ENCODE measurements at places on chromosomes 3 and 15.

- no peak for DNase-seq
Observed at GRCh38 chr3:108406063-108406660, 104.2 kb downstream of the MYH15 start.

GRCh38 chr15:92930054-92930621, 30.0 kb downstream of the CHD2 start:
- DNase-seq, result no peak

GRCh38 chr3:114994554-114995341, 152.3 kb downstream of the ZBTB20 start:
- DNase-seq, result no peak

- no peak for DNase-seq
Observed at GRCh38 chr3:131688370-131688769, 185.6 kb upstream of the MRPL3 start.

DNA sequence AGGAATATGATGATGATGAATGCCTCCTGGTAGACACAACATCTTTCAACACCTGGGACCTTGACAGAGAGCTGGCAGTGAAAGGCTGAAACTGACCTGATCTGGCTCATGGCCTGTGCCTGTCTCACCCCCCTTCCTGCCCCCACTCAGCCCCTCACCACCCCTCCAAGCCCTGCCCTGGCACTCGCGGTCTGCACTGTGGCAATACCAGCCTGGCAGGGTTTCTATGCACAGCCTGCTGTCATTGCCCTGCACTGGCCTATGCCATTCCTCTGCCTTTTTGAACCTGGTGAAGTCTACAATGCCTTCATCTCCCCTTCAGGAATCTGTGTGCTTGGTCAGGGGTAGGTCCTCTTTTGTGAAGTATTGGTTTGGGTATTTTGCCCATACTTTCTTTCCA, 56.5 kb downstream of the ACAD9 start:
- DNase-seq, result no peak

DNA sequence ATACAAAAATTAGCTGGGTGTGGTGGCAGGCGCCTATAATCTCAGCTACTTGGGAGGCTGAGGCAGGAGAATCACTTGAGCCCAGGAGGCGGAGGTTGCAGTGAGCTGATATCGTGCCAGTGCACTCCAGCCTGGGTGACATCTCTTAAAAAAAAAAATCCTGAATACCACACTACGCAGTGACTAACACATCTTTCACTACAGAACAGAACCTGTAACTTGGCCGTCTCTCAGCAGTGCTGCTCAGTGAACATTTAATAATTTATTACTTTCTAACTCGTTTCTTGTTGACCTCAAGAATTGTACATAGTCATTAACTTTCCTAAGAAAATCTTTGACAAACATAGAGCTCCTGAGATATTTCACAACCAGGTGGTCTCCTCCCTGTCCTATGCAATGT, 3.8 kb downstream of the GREM1 start:
- DNase-seq, result no peak

DNA sequence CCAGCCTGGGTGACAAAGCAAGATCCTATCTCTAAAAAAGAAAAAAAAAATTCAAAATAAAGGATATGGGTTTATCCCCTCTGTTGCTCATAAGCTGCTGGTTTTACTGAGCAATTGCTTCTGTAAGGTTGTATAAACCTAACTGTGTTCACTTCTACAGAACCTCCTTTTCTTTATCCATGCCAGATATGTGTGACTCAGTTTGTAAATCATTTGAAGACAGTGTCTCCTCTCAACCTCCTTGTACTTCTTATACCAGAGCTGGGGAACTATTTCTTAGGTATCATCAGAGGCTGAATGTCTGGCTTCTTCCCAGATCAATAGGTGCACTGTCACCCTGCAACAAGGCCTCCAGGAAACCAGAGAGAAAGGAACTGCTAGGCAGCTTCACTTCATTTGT, 273.8 kb downstream of the CD47 start:
- DNase-seq, result no peak

GRCh38 chr15:43550527-43551363, 33.3 kb downstream of the MAP1A start:
- DNase-seq, result no peak

DNA sequence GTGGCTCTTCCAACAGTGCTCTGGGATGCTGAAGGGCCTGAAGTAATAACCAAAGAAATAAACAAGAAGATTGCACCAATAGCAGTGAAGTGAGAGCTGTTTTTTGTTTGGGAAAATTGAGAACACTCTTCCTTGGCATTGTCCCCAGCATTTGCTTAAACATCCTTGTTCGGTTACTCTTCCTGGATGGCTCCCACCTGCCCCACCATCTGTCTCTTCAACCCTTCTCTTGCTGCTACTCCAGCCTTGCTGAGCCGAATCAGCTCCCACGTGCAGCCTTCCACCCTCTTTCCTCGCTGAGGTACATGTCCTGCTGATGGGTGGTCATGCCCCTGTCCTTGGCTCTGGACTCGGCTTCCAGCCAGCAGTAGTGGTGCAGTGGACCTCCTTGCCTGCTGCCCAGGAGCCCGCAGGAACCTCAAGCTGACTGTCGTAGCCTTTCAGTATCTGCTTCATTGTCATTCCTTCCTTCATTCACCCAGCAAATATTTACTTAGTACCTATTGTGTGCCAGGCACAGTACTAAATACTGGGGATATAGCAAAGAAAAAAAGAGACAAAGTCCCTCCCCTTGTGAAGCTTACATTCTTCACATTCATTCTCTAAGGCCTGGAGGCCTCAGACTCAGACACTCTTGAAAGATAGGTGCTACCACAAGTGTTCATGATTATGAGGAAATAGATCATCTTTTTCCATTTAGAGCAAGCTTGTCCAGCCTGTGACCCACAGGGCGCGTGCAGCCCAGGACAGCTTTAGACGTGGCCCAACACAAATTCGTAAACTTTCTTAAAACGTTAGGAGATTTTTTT, 17.1 kb upstream of the VILL start:
- DNase-seq, result no peak

- no peak for DNase-seq
Observed at GRCh38 chr3:17979252-17979651, 236.8 kb upstream of the TBC1D5 start.

DNA sequence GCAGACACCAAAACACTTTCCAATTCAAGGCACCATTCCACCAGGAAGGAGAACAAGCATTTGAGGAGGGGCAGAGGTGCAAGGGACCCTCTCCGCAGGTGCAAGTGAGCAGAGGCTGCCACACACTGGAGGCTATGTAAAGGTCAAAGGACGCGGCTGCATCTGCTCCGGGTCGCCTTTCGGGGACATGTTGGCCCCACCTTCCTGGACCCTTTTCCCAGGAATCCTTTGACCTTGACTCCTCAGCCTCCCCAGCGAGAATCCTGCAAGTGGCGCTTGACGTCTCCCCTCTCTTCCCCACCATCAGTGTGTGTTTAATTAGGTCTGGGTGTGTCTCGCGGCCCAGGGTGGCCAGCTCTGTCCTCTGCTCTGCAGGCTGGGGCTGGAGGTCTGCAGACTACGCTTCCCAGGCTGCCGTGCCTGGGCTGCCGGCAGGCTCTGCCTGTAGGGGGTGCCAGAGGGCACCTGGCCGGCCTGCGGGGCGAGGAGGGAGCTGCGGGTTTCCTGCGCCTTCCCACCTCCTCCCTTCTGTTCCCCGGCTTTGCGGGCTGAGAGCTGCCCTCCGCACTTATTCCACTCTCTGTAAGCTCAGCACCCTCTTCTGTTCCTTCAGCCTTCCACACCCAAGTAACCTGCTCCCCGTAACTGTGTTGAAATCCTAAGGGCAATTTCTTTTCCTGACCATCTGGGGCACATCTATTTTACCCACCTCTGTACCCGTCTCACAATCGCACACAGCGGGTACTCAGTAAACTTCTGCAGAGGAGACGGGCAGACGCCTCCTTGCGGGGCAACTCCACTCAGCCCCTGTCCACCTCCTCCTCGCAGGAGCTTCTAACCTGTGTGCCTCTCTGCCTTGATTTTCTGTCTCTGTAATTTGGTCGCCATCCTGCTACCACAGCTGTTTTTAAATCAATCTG, 129.8 kb downstream of the NSMCE3 start:
- no peak for DNase-seq

- no peak for DNase-seq
Observed at GRCh38 chr3:141878326-141878725, 1.9 kb downstream of the ATP1B3 start.

DNA sequence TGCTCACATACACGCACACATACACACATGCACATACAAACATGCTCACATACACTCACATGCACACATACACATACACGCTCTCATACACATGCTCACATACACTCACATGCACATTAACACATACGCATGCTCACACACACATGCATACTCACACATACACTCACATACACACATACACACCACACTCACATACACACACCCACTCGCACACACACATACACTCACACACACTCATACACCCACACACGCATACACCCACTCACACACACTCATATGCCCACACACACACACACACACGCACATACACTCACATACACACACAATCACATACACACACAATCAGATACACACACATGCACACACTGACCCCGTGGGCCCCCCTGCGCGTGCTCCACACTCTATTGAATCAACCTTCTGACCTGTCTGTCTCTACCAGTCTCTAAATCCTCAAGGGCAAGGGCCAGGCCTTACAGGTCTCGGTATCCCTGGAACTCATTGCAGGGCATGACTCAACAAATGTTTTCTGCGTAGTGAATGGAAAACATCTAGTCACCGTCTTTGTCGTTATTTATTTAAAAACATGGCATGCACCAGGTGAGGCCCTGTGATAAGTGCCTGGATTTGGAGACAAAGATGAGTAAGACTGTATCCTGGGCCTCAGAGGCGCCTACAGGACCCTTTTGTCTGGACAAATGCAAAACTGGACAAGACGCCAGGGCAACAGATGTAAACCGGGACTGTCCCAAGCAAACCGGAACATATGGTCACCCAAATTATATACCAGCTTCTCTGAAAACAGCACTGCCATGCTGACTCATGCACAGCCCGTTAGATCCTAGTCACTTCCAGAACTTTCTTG, 41.8 kb downstream of the GRK7 start:
- DNase-seq, result no peak

DNA sequence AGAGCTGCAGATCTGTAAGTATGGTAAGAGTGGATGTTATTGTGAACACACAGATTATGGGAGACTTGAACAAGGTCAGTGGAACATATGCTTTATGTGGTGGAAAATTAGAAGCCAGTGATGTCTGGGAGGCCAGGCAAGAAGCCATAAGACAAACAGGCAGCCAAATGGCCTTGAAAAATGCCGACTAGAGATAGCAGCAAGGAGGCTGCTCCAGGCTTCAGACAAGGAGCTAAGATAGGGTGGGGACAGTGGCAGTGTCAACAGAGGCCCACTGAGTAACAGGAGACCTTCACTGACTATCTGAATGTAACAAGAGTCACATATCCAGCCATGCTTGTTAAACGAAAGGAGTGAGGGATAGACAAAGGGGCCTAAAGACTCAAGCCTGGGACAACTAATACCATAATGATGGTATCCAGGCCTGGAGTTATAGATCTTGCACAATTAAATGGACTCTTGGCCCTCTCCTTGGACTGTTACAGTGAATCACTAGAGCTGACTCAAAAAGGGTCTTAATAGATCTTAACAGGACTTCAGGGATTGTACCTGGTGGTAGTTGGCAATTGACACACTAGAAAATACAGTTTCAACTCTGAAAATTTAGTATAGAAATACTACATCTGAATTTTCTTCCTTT, 50.6 kb downstream of the CFAP20DC start:
- DNase-seq, result no peak

DNA sequence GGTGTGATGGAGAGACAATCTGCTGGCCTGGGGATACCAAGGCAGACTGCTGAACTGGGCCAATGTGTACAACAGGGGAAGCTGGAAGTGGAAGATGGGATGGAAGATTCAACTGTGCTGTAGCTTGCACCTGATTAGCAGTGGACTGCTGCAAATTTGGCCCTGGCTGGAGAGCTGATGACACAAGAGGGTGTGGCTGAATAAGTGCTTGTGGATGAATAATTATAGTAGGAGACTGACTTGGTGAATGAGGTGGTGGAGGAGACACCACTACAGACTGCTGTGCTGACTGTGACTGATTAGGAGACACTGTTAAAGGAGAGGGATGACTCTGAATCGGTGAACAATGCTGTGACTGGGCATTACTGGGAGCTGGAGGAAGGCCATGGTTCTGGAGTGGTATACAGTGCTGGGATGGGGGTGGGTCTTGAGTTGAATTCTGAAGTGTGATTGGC, 52.5 kb downstream of the PHC3 start:
- DNase-seq, result no peak

DNA sequence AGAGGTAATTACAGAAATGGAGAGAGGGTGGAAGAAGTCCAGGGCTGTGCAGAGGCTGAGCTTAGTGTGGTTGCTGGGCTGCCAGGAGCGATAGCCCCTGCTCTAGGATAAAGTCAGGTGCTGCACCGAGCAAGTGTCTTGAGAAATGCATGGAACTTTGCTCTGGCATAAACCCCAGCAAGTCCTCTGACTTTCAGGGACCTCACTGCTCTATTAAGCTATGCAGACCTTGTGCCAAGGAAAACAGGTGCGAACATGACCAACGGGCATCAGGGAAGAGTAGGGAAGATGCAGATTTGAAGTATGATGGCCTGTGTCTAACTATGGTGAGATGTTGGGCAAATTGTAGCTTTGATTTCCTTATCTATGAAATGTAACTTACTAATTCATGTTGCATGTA, 416.8 kb downstream of the NR2F2 start:
- DNase-seq, result no peak

DNA sequence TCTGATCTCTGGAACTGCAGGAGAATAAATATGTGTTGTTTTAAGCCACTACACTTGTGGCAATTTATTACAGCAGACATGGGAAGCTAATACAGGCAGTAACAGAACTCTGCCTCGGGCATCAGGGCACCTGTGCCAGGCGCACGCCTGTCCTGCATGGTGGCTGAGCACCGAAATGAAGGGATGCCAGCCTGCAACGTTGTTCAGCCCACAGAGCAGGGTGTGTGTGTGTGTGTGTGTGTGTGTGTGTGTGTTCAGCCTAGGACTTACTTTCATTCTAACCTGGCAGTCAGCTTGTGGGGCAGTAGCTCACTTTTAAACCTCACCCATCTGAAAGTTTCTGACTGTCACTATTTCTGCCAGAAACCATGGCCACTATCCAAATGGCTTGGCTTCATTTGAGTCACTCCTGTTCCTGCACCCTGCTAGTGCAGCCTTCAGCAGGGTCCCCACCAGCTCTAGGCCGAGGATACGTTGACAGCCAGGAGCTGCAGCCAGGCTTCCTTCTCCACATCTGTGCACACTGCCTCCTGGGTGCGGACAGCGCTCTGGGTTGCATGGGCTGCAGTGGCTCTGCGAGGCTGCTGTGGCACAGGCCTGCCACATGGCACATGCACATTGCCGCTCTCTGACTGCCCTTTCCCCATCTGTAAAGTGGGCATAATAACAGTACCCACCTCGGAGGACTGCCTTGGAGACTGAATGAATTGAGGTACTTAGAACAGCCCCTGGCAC, 4.5 kb downstream of the UROC1 start:
- DNase-seq, result no peak

DNA sequence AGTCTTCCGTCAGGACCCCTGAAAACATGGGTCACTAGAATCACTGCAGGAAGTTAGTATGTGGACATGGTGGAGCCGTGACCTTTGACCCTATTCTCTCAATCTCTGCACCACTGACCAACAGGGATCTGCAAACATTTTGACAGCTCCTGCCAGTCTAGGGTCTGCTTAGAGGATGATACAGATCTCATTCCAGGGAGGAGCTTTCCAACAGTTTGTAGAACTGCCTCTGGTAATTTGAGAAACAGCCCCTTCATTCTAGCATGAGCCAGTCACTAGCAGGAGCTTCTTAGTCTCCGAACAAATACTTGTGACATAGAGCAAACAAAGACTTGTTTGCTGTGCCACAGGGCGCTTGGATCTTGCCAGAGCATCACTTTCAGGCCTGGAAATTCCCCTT, 270.3 kb upstream of the CFAP20DC start:
- peak; percentile 15 for DNase-seq

GRCh38 chr3:69210068-69210730, 87.8 kb upstream of the LMOD3 start:
- DNase-seq, result no peak
